ENCODE measurements at places on chromosomes 11 and 22.

- no peak for DNase-seq
Observed at GRCh38 chr11:24078018-24078417, 418.8 kb upstream of the LUZP2 start.

GRCh38 chr11:106456647-106457046 lies 379.2 kb downstream of the AASDHPPT start:
- DNase-seq, result no peak

DNA sequence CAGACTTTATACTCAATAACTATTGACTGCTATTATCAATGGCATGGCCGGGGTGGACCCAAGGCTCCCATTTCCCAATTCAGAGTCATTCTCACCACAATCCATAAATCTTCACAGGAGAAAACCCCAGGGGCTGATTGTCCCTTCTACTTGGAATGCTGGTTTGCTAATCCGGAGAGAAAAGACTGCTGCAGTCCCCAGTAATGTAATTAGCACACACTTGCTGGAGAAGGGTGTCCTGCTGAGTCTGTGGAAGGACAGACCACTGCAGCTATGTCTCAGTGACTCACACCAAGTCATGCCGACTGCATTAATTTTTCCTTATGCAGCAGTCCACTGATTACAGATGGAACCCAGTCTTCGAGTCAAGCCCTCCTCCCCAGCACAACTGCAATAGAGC lies 5.9 kb upstream of the ETS1 start:
- no peak for DNase-seq

- DNase-seq, result no peak
Observed at GRCh38 chr11:61091373-61092279, 10.7 kb upstream of the CD5 start.

DNA sequence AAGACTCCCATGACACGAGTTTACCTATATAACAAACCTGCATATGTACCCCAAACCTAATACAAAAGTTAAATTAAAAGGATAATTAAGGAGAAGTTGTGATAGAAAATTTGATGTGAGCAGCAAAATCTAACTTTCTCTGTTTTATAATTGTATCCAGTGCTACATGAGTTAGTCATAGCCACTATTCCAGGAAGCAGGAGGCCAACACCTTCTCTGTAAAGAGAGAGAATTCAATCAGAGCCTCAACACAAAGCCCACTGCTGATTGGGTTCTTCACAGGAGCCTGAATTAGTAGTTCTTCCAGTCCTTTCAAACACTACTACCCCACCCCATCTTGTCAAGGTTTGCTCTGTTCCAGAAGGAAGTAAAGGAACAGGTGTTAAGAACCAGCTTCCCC lies 84.2 kb downstream of the BLID start:
- no peak for DNase-seq

DNA sequence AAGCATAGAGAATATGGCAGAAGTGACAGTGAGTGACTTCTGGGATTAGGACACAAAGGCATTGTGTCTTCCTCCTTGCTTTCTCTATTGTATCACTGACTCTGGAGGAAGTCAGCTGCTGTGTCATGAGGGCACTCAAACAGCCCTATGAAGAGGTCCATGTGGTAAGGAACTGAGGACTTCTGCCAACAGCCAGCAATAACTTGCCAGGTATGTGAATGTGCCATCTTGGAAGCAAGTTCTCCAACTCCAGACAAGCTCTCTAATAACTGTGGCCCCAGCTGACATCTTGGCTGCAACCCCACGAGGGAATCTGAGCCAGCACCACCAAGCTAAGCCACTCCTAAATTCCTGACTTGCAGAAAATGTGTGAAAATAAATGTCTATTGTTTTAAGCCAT lies 83.6 kb upstream of the ZBED5 start:
- DNase-seq, result no peak

DNA sequence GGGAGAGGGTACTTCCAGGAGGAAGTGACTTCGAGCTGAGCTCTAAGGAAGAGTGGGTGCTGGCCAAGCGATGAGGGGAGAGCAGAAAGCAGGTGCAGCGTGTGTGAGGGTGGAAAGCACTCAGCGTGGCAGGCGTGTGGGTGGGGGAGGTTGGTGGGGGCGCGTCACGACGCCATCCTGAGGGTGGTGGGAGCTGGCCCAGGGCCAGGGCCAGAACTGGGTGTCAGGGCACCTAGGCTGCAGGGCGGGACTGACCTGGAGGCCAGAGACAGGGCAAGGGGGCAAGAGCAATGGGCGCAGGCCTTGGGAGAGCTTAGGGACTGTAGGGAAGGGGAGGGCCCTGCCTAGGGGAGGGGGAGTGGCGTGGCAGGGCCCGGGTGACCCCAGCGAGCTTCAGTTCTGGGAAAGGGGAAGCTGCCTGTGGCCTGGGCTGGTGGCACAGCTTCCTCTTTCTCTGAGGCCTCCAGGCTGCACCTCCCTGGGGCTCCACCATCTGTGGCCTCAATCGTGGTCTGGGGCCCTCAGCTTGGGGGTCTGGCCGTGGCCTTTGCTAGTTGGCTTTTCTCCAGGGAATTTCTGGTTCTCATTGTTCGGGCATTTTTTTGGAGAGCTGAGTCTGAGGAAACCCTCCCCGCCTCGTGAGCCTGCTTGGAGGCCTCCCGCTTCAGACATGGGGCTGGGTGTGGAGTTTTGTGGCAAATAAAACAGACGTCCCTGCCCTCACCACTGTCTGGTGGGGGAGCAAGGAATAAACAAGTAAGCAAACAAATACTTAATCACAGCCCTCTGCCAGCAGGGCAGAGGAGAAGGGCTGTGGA lies 8.9 kb downstream of the RELT start:
- DNase-seq, result no peak

DNA sequence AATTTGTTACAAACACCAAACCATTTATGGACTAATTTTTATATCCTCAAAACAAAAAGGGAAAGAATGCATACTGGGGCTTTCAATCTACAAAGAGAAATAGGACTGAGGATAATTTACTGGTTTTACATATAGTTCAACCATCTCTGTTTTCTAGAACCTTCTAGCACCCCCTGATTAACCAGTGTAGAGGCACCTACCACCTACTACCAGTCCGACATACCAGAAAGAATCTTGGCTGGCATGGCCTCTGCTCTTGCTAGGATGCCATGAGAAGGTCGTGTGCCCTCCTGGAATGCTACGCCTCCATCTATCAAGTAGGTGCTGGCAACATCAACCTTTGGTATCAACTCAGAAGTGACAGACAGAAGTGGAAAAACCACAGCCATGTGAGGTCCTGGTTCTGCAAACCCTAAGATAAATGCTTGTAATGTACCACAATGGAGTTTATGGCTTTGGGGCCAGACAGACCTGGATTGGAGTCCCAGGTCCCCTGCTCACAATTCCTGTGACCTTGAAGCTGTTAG lies 28.2 kb downstream of the MYH9 start:
- DNase-seq, result no peak

DNA sequence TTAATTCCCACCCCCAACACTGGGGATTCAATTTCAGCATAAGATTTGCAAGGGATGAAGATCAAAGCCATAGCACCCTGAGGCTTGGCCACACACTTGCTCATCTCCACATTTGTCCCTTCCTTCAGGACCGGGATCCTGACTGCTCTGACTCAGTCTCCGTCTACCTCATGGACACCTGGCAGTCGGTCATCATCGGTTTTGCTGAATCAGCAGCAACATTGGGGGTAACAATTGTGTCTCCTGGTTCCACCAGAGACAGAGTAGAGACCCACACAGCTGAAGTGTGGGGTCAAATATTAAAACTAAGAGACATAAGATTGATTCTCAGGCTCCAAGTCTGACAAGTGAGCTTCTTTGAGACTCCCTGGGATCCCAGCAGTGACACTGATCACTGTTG lies 34.6 kb downstream of the GGTLC2 start:
- no peak for DNase-seq

DNA sequence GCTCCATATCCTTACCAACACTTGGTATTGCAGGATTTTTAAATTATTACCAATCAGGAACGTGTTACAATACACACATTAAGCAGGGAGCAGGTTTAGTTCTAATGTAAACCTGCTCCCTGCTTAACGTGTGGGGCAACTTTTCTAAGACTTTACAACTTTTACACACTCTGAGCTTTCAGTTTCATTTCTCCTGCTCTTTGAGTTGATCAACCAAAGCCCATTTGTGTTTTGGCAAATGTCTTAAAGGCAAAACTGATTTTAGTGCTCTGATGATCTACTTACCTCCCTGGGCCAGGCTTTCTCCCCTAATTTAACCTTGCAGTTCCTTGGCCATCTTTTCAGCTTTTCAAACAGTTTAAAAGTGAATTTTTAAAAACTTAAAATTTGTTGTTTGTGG lies 70.9 kb downstream of the ZBTB44 start:
- no peak for DNase-seq

DNA sequence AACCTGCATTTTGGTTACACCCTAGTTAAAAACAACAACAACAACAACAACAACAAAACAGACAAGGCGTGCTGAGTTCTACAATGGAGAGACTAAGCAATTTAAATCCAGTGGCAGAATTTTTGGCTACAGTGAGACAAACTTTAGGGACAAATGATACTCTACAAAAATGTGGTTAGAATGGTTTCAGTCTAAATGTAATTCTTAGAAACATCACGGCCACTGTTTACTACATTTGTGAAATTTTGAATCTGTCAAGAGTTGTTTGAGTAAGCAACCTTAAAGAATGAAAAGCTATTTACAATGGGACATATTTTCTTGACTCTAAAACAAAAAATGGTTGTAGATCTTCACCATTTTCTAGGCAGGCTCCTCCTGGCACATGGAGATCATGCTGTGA lies 259.4 kb downstream of the SWAP70 start:
- DNase-seq, result no peak

- no peak for DNase-seq
Observed at GRCh38 chr11:27514076-27514475, 7.5 kb upstream of the LIN7C start.

GRCh38 chr22:48099251-48099650 lies 1336.8 kb downstream of the TBC1D22A start:
- DNase-seq, result no peak

- no peak for DNase-seq
Observed at GRCh38 chr11:23457641-23458040, 597.4 kb upstream of the CCDC179 start.

DNA sequence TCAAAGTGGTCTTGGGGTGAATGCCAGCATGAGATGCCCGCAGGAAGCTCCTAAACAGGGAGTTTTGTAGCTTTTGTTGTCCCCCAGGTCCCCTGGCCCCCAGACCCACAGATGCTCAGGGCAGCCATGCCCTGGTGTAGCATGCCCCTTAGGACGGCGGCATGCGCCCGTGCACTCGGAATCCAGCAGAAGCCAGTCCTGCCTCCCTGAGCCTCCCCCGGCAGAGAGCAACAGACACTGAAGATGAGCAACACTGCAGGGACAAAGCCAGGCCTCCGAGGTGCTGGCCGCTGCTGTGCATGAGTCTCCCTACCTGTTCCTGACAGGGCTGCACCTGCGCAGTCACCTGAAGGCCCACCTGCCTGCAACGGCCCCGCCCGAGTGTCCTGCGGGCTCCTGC lies 59.1 kb downstream of the TRMU start:
- no peak for DNase-seq

DNA sequence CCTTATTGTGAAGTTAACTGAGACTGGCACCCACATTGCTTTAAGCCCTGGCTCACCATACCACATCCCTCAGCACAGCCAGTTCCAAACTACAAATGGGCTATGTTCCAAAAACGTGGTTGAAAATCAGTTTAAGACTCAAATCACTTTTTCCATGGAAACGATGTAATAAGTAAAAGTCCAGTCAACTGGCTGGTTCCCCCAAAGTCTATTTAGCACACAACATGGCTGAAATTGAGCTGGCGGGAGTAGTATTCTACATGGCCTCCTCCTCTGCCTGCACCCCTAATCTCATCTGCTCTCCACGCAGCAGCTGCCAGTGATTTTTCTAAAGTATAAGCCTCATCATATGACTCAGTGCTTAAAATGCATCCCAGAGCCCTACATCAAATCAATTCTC lies 40.9 kb upstream of the BIRC3 start:
- DNase-seq, result no peak

GRCh38 chr11:96197801-96198701 lies 144.9 kb downstream of the MAML2 start:
- DNase-seq, result no peak

DNA sequence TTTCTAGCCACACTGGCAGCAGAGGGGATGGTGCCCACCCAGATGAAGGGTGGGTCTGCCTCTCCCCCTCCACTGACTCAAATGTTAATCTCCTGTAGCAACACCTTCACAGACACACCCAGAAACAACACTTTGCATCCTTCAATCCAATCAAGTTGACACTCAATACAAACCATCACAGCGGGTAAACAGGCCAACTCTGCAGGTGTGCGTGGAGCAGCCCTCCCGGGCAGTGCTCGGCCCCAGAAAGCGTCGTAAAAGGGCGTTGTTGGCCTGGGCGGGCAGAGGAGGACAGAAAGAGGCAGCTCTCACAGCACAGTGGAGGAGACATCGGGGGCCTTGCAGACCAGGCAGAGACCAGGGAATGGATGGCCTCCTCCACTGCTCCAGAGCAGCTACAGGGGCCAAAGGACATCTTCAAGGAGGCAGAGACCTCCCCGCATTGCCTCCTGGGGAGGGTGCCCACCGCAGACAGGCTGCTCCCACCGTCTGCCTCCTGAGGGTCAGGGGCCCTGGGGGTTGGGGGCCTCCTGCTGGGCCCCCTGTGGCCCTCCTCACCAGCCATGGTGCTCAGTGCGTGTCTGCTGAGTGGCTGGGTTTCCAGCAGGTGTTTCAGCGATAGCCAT lies 56.1 kb upstream of the FADD start:
- DNase-seq, result no peak

- DNase-seq, result peak; percentile 100
Observed at GRCh38 chr22:41697126-41697775, 2.1 kb upstream of the MEI1 start.

DNA sequence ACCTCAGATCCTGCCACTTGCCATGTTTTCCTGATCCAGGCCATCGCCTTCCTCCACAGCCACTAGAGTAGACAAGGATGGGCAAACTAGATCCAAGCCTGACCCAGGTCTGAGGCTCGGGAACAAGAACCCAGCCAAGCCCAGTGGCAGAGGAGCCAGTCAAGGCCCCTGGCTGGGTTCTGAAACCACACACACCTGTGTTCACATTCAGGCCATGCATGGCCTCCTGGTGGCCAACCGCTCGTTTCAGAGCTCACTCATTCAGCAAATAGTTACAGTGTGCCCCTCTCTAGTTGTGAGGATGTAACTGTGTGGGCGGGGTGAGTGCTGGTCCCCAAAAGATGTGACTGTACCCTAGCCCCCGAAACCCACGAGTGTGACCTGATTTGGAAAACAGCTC lies 337.6 kb downstream of the CTTN start:
- no peak for DNase-seq

DNA sequence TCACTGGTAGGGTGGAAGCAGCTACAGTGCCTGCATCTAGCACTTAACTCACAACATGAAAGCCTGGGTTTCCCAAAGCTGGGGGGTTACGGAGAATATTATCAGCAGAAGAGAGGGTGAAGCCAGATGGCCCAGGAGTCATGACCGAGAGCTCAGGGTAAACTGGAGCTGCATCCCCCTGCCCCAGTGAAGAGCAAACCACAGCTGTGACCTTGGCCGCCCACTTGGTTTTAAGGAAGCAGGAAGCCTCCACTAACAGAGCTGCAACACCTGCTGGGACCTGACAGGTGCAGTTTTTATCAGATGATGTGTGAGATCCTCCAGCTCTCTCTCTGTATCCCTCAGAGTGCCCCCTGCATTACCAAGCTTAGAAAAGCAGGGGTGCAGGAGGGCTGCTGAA lies 20.9 kb downstream of the TCP11L1 start:
- DNase-seq, result no peak

Data from omental fat pad (tissue), 4 donors.